ENCODE measurements at places on chromosomes 4 and X.

DNA sequence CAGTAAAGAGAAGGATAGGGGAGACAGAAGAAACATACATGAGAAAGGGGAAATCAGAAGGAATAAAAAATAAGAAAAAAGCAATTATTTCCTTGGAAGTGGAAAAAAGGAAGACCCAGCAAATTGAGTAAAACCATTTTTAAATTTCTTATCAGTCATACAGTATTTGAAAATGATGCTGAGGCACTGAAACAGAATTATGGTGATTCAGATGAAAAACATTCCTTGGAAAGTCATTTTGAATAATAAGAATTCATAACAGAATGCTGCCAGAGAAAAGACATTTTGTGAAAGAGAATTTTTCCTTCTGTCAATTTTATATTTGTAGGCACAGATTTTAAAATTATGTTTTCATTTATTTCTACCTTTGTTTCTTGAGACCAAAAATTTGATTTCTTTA is 895.5 kb upstream of the EPHA5 start:
- no peak for DNase-seq

- no peak for DNase-seq
These were observed 153.8 kb upstream of the SLC4A4 start for GRCh38 chr4:71185037-71185436.

- DNase-seq = no peak
These were observed 262.3 kb upstream of the EMCN start for GRCh38 chr4:100780126-100780525.

DNA sequence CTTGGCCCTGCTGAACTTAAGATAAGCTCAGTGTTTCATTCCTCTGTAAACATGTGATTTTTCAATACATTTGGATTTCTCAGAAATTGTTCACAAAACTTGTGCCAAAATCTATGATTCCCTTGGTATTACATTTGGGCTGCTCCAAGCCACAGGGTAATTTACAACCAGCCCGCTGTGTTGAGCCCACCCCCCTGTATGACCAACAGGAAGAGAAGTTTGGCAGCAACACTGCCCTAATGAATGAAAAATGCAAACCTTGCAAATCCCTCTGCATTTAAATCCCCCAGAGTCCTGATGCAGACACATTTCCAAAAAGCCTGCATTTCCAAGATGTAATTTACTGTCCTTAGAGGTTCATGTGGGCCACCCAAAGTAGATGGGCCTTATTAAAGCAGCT is 34.1 kb upstream of the GAB1 start:
- no peak for DNase-seq

- no peak for DNase-seq
These were observed 269.8 kb downstream of the BCOR start for GRCh38 chrX:39827951-39828350.

Data from stimulated activated CD4-positive, alpha-beta T cell treated with anti-CD3 and anti-CD28 coated beads, Interleukin-1b, Interleukin-23, amount 100 ng/mL, for 1 hour (primary cell).